ENCODE measurements at places on chromosomes 11 and 22. TPM values are rescaled to one million over a fixed set of nuclear protein-coding genes. Genes with fewer than 3 reads are reported as not detected.
A peak's percentile ranks its signal among the peaks of the same experiment; 100 is the strongest.

DNA sequence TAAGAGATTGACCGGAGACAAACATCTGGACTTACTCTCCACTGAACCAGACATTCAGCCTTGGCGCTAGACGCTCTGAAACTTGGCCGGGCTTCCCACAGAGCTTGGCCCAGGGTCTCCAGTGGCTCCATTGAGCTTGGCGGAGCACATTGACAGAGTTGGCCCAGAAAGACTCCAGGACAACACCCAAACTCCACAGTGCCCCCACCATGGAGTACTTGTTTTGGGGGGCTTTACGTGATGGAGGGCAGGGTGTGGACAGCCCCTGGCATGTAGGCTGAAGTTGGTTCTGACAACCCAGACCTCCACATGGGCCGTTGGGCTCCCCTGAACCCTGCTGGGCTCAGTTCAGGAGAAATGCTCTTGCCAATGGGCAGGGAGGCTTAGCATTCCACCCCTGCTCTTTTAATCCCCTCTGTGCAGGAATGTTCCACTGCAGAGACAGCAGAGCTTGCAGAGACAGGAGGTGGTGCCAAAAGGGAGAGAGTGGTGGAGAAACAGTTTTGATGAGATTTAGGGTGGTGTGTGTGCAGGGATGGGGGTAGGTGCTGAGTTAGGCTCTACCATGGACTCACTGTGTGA lies 102.4 kb upstream of the TIMP3 start:
- ATAC-seq, result peak; percentile 72

- no peak for ATAC-seq
These were observed 374.8 kb downstream of the DYNC2H1 start for GRCh38 chr11:103483996-103484395.

GRCh38 chr11:60912851-60913528 lies 968 bp upstream of the TMEM109 start:
- ATAC-seq, result no peak

DNA sequence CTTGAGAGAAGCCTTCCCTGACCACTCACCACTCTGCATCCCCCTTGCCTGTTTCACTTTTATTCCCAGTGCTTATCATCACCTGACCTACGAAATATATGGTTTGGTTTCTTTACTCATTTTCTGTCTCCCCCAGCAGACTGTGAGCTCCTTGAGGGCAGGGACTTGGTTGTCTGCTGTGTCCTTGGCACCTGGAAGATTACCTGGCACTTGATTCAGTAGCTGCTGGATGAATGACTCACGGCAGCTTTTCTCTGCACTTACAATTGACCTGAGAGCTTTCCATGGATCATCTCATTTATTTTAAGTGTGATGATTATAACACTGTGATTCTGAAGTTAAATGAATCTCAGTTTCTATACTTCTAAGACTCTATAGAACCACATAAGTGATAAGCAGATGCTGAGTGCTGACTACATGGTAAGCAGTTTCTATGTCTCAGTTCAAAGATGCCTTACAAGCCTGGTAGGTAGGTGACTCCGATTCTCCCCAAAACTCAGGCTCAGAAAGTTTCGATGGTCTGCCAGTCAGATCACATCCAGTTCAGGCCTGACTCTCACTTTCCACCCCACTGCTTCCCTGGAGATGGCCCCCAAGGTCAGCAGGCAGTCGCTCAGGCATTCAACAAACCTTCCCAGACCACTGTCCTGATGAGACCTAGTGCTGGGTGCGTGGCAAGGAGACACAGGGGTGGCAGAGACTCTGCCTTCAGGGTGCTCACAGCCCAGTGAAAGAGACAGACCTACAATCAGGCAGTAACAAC lies 11.6 kb downstream of the IL2RB start:
- ATAC-seq, result no peak

DNA sequence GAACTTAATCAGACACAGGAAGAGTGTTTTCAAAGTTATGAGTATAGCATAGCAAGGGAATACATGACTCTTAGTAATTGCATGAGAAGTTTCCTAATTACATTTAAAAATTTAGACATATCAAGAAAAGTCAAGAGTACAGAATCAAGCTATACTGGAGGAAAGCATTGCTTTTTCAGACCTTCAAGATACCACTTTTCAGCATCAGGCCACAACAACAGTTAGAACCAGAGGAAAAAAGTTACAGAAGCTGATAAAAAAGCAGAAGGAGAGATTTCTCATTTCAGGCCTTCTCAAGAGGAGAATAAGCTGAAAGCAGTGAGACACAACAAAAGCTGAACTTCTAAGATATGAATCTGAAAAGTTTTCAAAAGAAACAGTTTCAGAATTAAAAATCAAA lies 28.1 kb upstream of the QSER1 start:
- no peak for ATAC-seq

GRCh38 chr11:57164317-57164716 lies 17.4 kb upstream of the LRRC55 start:
- no peak for ATAC-seq

- no peak for ATAC-seq
These were observed 40.3 kb upstream of the CYP2D6 start for GRCh38 chr22:42170946-42171345.

- no peak for ATAC-seq
These were observed 86.6 kb upstream of the GRIK4 start for GRCh38 chr11:120424970-120425332.

- ATAC-seq, result no peak
These were observed 3.6 kb downstream of the CTSW start for GRCh38 chr11:65883058-65883761.

PEX26 gene
- 28.0 TPM for total RNA-seq
